Mesothelial cell of epicardium (in vitro differentiated cells): ENCODE measurements at places on chromosomes 13 and 19.
A peak's percentile ranks its signal among the peaks of the same experiment; 100 is the strongest.

DNA sequence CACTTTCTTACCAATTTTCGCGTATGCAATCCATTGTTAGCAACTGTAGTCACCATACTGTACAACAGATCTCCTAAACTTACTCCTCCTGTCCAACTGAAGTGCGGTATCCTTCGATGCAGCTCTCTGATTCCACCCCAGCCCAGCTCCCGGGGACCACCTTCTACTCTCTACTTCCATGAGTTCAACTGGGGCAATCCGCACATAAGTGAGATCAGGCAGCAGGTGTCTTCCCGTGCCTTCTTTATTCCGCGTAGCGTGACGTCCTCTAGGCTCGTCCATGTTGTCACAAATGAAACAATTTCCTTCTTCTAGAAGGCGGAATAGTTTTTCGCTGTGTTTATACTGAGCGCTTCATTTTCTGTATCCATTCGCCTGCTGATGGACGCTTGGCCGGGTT lies 8.4 kb downstream of the LILRB1 start:
- H3K27ac ChIP-seq, result no peak overlapping the region
- no peak for DNase-seq
- no peak overlapping the region for H3K4me3 ChIP-seq
- no peaks in the 10 kb centered on the region for H3K4me1 ChIP-seq
- H3K36me3 ChIP-seq, result peaks cover 2% of the 10 kb centered on the region
- H3K27me3 ChIP-seq, result no peaks in the 10 kb centered on the region

DNA sequence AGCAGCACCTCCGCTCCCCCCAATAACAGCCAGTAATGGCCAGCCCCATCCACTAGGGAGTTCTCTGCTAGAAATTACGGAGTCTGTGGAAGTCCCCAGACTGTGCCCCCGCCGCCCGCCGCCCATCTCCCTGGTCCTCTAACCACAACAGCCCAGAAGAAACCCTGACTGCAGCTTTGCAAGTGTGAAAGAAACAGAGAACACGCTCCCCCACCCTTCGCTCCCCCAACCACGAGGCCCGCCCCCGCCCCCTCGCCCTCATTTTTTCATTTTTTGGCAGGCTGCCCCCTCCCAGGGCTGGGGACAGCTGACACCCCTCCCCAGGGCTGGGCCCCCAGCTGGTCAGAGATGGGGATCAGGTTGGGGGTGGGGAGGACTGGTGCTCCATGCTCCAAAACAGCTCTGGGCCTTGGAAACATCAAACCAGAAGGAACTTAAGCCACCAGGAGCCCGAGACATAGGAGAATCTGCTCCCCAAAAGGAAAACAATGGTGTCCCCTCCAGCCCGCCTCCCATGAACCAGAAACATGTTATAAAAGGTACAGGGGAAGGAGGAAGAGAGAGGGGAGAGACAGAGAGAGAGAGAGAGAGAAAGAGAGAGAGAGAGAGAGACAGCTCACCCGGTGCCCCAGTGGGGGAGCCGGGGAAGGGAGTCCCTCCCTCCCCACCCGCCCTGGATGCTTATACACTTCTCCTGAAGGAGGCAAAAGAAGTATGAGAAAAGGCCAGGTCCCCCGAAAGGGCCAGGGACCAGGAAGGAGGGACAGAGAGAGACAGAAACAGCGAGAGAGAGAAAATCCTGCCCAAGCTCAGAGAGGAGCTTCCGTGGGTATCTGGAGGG lies 29.8 kb upstream of the ASF1B start:
- DNase-seq, result no peak
- peaks cover 24% of the 10 kb centered on the region for H3K36me3 ChIP-seq
- H3K27me3 ChIP-seq, result no peaks in the 10 kb centered on the region
- H3K4me1 ChIP-seq, result peaks cover 23% of the 10 kb centered on the region

GRCh38 chr13:52743569-52743968 lies 3.9 kb upstream of the CNMD start:
- no peak for DNase-seq
- no peak overlapping the region for H3K27ac ChIP-seq
- no peaks in the 10 kb centered on the region for H3K36me3 ChIP-seq
- H3K4me1 ChIP-seq, result peaks cover 6% of the 10 kb centered on the region
- H3K4me3 ChIP-seq, result no peak overlapping the region
- H3K27me3 ChIP-seq, result peaks cover 57% of the 10 kb centered on the region

DNA sequence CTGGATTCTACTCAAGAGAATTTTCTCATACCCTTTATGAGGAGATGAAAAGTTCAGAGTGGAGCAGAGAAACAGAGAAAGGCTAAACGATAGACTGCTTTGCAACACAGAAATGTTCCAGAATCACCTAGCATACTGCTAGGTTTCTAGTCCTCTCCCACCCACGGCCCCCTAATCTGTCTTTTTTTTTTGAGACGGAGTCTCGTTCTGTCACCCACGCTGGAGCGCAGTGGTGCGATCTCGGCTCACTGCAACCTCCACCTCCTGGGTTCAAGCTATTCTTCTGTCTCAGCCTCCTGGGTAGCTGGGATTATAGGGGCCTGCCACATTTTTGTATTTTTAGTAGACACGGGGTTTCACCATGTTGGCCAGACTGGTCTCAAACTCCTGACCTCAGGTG lies 4.8 kb downstream of the SUGP2 start:
- H3K4me3 ChIP-seq, result no peak overlapping the region
- H3K27ac ChIP-seq, result no peak overlapping the region
- no peaks in the 10 kb centered on the region for H3K27me3 ChIP-seq
- H3K36me3 ChIP-seq, result peaks cover 30% of the 10 kb centered on the region
- H3K4me1 ChIP-seq, result peaks cover 9% of the 10 kb centered on the region

DNA sequence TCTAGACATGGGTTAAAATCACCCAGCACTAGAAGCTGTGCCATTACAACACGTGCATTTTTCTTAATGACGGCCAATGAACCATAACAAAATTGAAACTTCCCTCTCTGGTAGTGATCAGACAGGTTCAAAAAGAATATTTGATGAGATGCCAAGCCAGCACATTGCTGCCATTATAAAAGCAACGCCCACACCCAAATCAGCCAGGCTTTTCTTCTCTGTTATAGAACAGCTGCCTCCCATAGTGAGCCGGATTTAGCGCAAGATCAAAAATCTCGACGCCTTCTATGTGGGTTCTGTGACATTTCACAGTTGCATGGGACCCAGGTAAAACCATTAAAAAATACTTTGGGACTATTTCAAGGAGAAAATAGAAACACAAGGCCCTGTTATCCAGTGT lies 1158.0 kb downstream of the EFNB2 start:
- DNase-seq, result no peak
- peaks cover 2% of the 10 kb centered on the region for H3K4me1 ChIP-seq
- peaks cover 2% of the 10 kb centered on the region for H3K36me3 ChIP-seq
- H3K27ac ChIP-seq, result no peak overlapping the region
- H3K27me3 ChIP-seq, result no peaks in the 10 kb centered on the region

DNA sequence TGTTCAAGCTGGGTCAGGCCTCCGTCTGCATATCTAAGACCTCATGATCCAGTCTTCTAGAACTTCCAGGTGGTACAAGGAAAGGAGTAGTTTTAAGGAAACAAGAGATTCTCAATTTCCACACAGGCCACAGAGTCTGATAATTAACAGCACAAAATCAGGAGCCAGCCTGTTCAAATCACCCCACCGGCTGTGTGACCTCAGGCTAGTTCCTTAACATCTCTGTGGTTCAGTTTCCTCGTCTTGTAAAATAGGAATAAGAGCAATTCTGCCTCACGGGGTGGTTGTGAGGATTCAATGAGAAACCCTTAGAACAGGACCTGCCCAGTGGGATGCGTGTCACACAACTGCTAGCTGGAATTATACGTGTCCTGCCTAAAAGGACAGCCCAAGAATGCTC lies 25.6 kb downstream of the FCGBP start:
- H3K27me3 ChIP-seq, result no peaks in the 10 kb centered on the region
- no peaks in the 10 kb centered on the region for H3K36me3 ChIP-seq
- no peak overlapping the region for H3K4me3 ChIP-seq
- no peak for DNase-seq
- no peaks in the 10 kb centered on the region for H3K4me1 ChIP-seq
- no peak overlapping the region for H3K27ac ChIP-seq

GRCh38 chr19:10503002-10503789 lies at the start of gene KEAP1:
KEAP1 (minus strand) TSS chr19:10503356; CDS start chr19:10500033, 3,323 bp downstream.
- no peak for DNase-seq
- H3K27ac ChIP-seq, result peak within 1 kb of the TSS; percentile 90
- no peaks in the 10 kb centered on the region for H3K27me3 ChIP-seq
- peaks cover 11% of the 10 kb centered on the region for H3K4me1 ChIP-seq
- peaks cover 12% of the 10 kb centered on the region for H3K36me3 ChIP-seq

DNA sequence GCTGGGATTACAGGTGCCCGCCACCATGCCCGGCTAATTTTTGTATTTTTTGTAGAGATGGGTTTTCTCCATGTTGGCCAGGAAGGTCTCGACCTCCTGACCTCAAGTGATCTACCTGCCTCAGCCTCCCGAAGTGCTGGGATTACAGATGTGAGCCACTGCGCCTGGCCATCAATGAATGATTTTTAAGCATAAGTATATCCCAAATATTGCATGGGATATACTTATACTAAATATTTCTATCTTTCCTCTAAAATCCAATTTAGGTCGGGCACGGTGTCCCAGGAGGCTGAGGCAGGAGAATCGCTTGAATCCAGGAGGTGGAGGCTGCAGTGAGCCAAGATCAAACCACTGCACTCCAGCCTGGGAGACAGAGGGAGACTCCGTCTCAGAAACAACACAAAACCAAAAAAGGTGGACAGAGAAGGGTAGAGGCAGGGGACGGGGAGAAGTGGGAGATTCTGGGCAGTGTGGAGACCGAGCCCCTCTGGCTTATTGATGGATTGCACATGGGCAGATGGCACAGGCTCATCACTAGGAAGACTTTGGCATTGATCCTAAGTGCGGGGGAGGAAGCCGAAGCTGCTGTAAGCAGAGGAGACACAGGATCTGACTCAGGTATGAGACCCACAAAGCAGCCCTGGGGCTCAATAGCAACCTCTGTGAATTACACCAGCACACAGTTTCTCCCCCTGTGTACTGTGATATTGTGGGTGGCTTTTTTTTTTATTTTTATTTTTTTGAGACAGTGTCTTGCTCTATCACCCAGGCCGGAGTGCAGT lies 13.5 kb downstream of the ARRDC5 start:
- no peaks in the 10 kb centered on the region for H3K4me1 ChIP-seq
- DNase-seq, result no peak
- H3K4me3 ChIP-seq, result no peak overlapping the region
- H3K36me3 ChIP-seq, result no peaks in the 10 kb centered on the region
- no peaks in the 10 kb centered on the region for H3K27me3 ChIP-seq

GRCh38 chr13:30624630-30625029 lies 6.9 kb downstream of the USPL1 start:
- H3K27me3 ChIP-seq, result no peaks in the 10 kb centered on the region
- no peak for DNase-seq
- peaks cover 25% of the 10 kb centered on the region for H3K36me3 ChIP-seq
- peak overlapping the region; percentile 25 for H3K27ac ChIP-seq

GRCh38 chr19:920051-920864 lies 3.1 kb downstream of the KISS1R start:
- H3K27me3 ChIP-seq, result peaks cover 37% of the 10 kb centered on the region
- H3K36me3 ChIP-seq, result no peaks in the 10 kb centered on the region
- peaks cover 11% of the 10 kb centered on the region for H3K4me1 ChIP-seq
- H3K4me3 ChIP-seq, result peak overlapping the region; percentile 50
- DNase-seq, result no peak
- no peak overlapping the region for H3K27ac ChIP-seq

DNA sequence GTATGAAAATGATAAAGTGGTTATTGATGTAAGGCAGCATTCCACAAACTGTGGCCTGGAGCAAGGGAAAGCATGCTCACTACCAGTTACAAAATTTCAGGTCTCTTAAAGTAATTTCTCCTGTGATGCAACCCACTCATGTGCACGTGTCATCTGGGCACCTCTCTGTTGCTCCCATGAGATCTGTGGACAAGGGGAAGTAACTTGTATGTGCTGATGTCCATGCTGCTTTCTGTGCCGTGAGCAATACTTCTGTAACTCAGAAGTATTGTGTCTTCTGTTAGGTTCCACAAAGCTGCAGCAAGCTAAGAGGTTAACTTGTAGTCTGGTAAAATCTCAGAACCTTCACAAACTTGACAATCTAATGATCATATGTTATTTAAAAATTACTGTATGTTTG lies 930.0 kb upstream of the SLITRK6 start:
- DNase-seq, result no peak
- no peaks in the 10 kb centered on the region for H3K27me3 ChIP-seq
- H3K27ac ChIP-seq, result no peak overlapping the region

DNA sequence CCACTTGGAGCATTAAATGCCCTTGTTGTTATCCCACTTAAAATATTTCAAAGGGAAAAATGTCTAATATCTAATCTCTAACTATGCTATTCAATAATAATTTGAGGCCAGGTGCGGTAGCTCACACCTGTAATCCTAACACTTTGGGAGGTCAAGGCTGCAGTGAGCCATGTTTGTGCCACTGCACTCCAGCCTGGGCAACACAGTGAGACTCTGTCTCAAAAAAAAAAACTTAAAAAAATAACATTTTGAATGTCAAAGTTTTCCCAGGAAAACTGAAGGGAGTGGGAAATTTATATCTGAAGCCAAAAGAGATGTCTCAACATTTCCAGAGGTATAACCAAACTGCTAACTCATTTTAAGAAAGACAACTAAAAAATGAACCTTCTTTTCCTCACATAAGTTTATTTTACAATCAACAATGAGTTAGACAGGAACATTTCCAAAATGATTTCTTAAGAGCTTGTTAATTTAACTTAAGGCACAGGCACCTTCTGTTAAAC lies 47.9 kb downstream of the CAB39L start:
- H3K27me3 ChIP-seq, result no peaks in the 10 kb centered on the region
- no peak overlapping the region for H3K27ac ChIP-seq
- peaks cover 19% of the 10 kb centered on the region for H3K4me1 ChIP-seq
- no peak for DNase-seq

DNA sequence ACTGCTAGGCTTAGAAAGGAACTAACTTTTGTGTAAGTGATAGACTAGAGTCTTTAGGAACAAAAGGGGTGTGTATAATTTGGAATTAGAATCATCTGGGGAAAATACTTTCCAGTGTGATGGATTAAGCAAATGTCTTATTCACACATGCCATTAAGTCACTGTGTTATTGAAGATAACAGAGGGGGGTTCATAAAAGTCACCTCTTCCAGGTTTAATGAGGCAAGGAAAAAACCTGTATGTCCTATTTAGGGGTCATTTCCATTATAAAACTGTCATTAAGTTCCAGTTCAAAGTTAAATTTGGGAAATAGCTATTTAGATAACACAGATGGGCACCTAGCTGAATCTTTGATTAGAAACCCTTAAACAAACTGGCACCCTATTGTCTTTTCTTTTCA lies 505.0 kb upstream of the GPC6 start:
- no peaks in the 10 kb centered on the region for H3K36me3 ChIP-seq
- H3K27me3 ChIP-seq, result no peaks in the 10 kb centered on the region
- H3K27ac ChIP-seq, result no peak overlapping the region
- H3K4me3 ChIP-seq, result no peak overlapping the region
- peaks cover 4% of the 10 kb centered on the region for H3K4me1 ChIP-seq

- no peak for DNase-seq
- H3K36me3 ChIP-seq, result no peaks in the 10 kb centered on the region
- H3K27me3 ChIP-seq, result no peaks in the 10 kb centered on the region
- H3K4me3 ChIP-seq, result no peak overlapping the region
These were observed 65.4 kb upstream of the ARGLU1 start for GRCh38 chr13:106633321-106633720.

- H3K36me3 ChIP-seq, result peaks cover 11% of the 10 kb centered on the region
- DNase-seq, result no peak
- H3K27me3 ChIP-seq, result peaks cover 3% of the 10 kb centered on the region
- H3K27ac ChIP-seq, result peak overlapping the region; percentile 96
These were observed 694 bp downstream of the CLN5 start for GRCh38 chr13:76992548-76993001.

- H3K4me1 ChIP-seq, result peaks cover 8% of the 10 kb centered on the region
- no peaks in the 10 kb centered on the region for H3K27me3 ChIP-seq
- no peak for DNase-seq
- H3K36me3 ChIP-seq, result peaks cover 12% of the 10 kb centered on the region
These were observed 27.4 kb upstream of the ZNF83 start for GRCh38 chr19:52665529-52665928.

- no peak overlapping the region for H3K4me3 ChIP-seq
- no peak overlapping the region for H3K27ac ChIP-seq
- no peaks in the 10 kb centered on the region for H3K36me3 ChIP-seq
These were observed 46.9 kb downstream of the ITGBL1 start for GRCh38 chr13:101499406-101499805.
